Sigmoid colon (tissue), 7 donors: ENCODE measurements at places on chromosomes 13 and 19. TPM values are rescaled to one million over a fixed set of nuclear protein-coding genes. Genes with fewer than 3 reads are reported as not detected.

GRCh38 chr13:74132152-74132775 lies 1.9 kb downstream of the KLF12 start:
- no peak for DNase-seq

GRCh38 chr13:22091222-22091970 lies 420.5 kb downstream of the FGF9 start:
- peak; percentile 71 for DNase-seq

Gene SPACA7
- total RNA-seq: not detected

Gene DACT3
- total RNA-seq: 53.8 TPM

DNA sequence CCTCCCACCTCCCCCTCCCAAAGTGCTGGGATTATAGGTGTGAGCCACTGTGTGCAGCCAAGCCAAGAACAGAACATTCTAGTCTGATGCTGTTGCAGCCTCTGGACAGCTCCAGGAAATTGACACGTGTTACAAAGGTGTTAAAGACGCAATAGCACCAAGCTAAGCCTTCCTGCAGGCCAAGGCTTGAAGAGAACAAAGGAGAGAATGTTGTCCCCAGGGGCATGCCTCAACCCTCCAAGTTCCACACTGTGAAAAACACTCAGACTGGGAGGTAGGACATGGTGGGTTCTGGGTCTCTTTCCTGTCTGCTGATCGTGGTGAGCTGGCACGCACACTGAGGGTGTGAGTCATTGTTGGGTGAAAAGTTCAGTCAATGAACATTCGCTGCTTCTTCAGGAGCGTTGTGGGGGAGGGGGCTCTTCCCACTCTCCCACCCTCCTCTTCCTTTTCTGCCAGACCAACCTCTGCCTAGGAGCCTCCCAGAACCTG lies 5.3 kb upstream of the PTPRS start:
- DNase-seq: no peak

DNA sequence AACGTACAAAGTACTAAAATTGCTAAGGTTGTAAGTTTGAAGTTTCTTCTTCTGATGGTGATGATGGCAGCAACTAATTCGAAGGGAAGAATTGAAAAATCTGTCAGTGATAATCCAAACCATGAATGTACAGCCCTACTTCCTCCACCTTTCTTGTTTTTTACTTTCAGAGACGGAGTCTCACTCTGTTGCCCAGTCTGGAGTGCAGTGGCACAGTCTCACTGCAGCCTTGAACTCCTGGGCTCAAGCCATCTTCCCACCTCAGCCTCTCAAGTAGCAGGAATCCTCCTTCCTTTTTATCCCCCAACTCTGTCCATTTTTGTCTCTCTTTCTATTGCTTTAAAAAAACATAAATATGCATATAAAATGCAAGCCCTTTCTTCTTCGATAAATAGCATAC lies 112.3 kb upstream of the SOX21 start:
- no peak for DNase-seq

- DNase-seq: no peak
Observed at GRCh38 chr13:113489171-113489548, 1.4 kb downstream of the DCUN1D2 start.

DNA sequence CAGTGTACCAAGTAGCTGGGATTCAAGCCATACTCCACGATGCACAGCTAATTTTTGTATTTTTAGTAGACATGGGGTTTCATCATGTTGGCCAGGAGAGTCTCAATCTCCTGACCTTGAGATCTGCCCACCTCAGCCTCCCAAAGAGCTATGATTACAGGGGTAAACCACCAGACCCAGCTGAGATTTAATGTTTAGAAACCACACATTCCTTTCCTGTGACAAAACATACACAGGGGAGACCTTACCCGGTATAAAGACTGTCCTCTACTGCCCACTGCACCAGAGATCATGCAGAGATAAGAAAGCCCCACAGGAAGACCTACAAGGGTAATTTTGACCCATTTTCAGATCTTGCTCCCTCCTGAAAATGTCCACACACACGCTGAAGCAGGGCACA lies 22.8 kb upstream of the ZNF83 start:
- no peak for DNase-seq

Gene PNMA8A
- total RNA-seq: 8.4 TPM

- peak; percentile 42 for DNase-seq
Observed at GRCh38 chr19:30695171-30695875, 323.1 kb downstream of the ZNF536 start.

DNA sequence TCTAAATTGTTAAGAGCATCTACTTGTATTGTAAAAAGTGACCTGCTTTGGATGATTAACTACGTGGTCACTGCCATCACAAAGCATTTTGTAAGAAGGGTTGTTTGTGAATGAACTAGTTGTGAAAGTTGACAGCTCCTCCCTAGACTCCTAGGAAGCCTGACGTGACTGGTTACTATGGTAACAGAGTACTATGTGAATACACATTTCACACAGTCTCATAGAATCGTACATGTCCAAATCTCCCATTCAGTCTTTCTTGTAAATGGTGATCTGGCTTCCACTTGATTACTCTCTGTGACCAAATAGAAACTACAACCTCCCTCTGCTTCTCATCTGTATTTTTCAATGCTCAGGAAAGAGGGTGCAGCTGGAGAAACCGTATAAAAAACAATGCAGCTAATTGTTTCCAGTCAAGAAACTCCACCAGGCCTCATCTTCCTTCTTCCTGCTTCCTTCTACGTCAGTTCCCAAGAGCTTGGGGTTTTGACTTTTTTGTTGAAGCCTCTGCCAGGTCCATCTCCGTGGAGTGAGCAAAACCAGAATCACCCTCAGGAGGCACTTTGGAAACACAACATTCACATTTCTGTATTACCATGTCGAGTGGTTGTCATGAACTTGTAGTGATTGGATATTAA lies 83.4 kb downstream of the GPC6 start:
- no peak for DNase-seq

Gene C19orf85
- total RNA-seq: not detected

DNA sequence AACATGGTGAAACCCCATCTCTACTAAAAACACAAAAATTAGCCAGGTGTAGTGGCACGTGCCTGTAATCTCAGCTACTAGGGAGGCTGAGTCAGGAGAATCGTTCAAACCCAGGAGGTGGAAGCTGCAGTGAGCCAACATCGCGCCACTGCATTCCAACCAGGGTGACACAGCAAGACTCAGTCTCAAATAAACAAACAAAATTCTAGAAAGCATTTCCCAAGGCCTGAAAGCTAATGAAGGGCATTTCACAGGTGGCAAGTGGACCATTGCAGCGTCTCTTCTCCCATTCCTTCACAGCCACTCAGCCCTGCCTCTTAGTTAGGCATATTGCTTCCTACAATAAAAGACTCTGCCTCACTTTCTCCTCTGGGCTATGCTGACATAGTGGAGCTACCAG lies 13.5 kb upstream of the RXFP2 start:
- DNase-seq: no peak

Gene CCDC8
- total RNA-seq: 4.6 TPM

DNA sequence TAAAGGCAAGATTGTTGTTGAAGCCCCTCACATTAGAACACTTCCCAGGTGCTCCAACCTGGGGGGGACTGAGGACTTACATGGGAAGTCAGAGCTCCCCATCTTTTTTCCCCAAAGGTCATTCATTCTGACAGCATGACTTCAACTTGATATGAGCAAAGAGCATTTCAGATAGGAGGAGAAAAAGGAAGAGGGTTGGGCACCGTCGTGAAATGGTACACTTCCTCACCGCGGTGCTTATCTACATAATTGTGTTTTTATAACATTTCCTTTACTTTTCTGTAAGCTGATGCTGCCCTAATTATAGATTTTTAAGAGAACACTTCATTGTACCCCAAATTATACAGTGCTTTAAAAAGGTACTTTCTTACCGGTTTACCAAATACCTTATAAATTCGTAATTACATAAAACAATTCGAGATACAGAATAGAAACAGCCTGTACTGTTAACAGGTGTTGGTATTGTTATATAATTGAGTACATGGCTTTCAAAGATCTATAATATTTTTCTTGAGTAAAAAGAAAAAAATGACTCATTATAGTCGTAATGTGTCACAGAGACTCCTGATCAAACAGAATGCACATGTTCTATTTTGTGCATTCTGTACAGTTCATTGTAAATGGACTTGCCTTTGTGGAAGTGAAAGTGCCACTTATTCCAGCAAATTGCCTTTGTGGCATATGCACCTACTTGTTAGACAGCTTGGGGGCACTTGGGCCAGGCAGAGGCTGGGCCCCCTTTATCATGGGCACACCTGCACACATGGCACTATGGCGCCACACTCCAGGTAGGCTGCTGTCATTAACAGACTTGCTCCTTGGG lies 81.8 kb downstream of the GGACT start:
- DNase-seq: no peak

Gene ZNF284
- 2.9 TPM for total RNA-seq

- DNase-seq: no peak
Observed at GRCh38 chr13:24116131-24116530, 44.4 kb upstream of the SPATA13 start.

DNA sequence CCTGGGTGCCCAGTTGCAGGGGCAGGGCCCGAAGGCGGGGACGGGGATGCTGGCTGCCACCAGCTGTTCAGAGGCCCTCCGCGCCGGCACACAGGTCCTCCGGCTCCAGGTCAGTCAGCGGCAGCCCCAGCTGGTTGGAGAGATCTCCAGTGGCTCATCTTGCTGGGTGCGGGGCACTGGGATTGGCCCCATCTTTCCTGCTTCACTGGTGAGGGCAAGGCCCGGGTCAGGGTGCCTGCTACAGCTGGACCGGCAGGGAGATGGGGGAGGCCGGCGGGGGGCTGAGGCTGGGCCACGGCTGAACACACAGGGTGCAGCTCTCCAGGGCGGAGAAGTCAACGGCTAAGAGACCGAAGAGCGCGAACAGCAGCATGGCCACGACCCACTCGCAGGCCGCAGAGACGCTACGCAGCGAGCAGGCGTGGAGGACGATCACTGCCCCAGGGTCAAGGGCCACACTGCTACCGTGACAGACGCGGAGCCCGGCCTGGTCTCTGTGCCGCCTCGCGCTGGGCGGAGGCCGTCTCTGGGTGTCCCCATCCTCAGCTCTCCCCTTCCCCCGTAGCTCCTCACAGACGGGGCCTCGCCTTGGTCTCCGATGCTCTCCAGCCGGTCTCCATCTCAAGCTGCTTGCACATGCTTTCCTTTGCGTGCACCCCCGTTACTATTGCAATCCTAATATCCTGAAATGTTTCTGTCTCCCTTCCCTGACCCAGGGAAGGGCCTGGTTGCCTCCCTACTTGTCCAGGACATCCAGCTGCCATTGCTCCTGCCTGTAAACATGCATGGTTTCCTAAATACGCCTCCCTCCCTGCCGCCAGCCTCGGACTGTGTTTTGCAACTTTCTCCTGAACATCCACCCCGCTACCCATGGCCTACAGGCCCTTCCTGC lies 12.3 kb downstream of the TMEM150B start:
- no peak for DNase-seq

DNA sequence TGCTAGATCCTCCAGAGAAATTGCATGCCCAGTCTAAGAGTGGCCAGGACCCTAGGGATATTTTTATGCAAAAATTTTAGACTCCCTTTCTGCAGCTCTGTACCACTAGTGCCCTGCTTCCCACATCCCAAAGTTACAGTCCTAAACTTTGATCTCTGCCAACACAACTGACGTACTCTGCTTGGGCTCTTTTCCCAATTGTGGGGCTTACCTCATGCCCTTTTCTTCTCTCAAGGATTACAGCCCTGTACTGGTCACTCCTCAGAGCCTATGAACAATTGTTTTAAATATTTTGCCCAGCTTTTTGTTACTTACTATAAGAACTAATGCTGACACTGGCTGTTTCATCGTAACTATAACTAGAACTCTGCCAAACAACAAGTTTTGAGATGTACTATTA lies 57.8 kb upstream of the FBXL3 start:
- no peak for DNase-seq

Gene DENND1C
- 0.99 TPM for total RNA-seq

GRCh38 chr13:81664872-81665271 lies 1323.9 kb upstream of the SPRY2 start:
- no peak for DNase-seq

Gene CGB3
- total RNA-seq: not detected

- DNase-seq: no peak
Observed at GRCh38 chr13:33191425-33192210, 93.9 kb downstream of the STARD13 start.

DNA sequence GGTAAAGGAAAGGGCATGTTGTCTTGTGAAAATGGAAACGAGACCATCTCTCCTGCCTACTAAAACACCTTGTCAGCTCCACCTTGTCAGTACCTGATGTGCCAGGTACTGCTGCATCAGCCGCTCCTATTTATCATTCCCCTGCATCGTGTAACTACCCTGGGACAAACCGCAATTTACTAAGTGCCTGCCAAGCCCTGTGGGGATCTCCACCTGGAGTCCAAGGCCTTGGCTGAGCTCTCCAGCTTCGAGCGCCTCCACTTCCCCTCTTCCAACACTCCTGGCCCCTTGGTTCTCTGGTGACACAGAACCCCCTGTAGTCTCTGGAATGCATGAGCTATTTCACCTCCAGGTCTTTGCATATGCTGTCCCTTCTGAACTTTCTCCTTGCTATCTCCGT lies 25.9 kb upstream of the CCNP start:
- DNase-seq: no peak

DNA sequence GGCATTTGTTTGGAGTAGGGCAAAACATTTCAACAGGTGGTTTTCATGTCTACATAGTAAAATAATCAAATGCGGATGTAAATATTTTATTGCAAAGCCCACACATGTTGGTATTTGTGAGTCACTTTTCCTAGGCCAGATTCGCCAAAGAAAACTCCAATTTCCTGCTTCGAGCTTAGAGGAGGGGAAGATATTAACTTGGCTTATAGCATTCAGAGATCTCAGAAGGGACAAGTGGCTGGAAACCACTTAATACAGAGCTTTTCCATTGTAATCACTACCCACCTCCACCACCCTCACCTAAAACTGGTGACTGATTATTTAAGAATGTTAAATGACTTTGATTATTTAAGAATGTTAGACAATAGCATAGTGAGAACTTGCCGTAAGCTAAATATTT lies 530.6 kb upstream of the SPRY2 start:
- no peak for DNase-seq

- no peak for DNase-seq
Observed at GRCh38 chr13:84479656-84480055, 597.4 kb upstream of the SLITRK1 start.

GRCh38 chr19:35318679-35319448 lies 10.1 kb upstream of the CD22 start:
- DNase-seq: peak; percentile 73

- DNase-seq: no peak
Observed at GRCh38 chr13:63643543-63643942, 2227.9 kb upstream of the PCDH20 start.

Gene F2RL3
- total RNA-seq: 3.9 TPM

Gene SCEL
- not detected for total RNA-seq

DNA sequence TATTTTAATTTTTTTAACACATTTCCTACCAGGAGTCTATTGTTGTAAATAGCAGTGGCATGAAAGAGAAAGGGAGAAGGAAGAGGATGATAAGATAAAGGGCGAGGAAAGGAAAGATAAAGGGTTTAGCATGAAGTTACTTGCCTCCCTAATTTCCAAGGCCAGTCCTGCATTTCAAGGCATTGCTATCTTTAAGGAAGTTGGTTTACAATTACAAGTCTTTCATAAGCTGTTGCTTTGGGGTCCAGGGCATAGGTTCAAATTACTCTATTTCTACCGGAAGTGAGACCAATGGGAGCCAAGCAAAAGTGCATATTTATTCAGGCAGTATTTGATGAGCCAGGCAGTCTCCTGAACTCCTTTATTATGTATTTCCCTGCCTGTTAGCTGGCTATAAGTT lies 27.7 kb upstream of the UBL3 start:
- no peak for DNase-seq

Gene MYBPC2
- not detected for total RNA-seq

GRCh38 chr13:39913928-39914327 lies 258.5 kb downstream of the COG6 start:
- DNase-seq: peak; percentile 73

GRCh38 chr19:35350591-35350990 lies 2.9 kb downstream of the FFAR1 start:
- DNase-seq: peak; percentile 44

GRCh38 chr19:18503971-18504885 lies 17.6 kb downstream of the ELL start:
- DNase-seq: no peak
